ENCODE measurements at places on chromosomes 12 and 14. TPM values are rescaled to one million over a fixed set of nuclear protein-coding genes. Genes with fewer than 3 reads are reported as not detected.

GRCh38 chr14:75200451-75200850 is 24.0 kb upstream of the TMED10 start:
- DNase-seq: no peak

GRCh38 chr12:64633940-64634337 is 23.6 kb downstream of the RASSF3 start:
- DNase-seq: peak; percentile 72

TMEM260 gene
- total RNA-seq: 10.2 TPM

IAPP gene
- total RNA-seq: not detected

KIF5A gene
- 1.9 TPM for total RNA-seq

DNA sequence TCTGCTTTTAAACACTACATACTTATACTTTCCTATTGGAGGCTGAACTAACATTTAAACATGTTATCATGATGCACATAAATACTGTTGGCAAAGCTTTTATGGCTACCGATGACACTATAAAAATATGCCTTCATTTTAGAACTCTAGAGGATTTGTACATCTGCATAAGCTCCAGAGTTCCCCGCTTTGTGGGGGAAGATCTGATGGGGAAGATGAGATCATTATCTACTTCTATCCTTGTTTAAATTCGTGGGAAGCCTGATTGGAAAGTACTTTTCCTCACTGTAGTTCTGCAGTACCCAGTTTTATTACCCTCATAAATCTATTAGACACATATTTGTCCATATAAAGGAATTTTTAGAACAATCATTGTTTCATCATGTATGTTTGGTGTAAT is 299.6 kb upstream of the ATP2B1 start:
- no peak for DNase-seq

Measured in RPMI7951 (cell line).